ENCODE measurements at places on chromosomes 5 and 9. TPM values are rescaled to one million over a fixed set of nuclear protein-coding genes. Genes with fewer than 3 reads are reported as not detected.

The NR5A1 gene
- not detected for total RNA-seq

The ARSI gene
- total RNA-seq = 1.5 TPM

The GABRA6 gene
- total RNA-seq = not detected

The SPATA31D4 gene
- not detected for total RNA-seq

The SIT1 gene
- 0.82 TPM for total RNA-seq

The NR6A1 gene
- 0.65 TPM for total RNA-seq

The F12 gene
- not detected for total RNA-seq

The BHMT gene
- total RNA-seq = 2.4 TPM

The PCSK1 gene
- 0.57 TPM for total RNA-seq

The CCL27 gene
- not detected for total RNA-seq

The HBEGF gene
- 30.1 TPM for total RNA-seq

The ZBED3 gene
- 117 TPM for total RNA-seq

The IDNK gene
- total RNA-seq = 9.7 TPM

The CHSY3 gene
- total RNA-seq = 5.9 TPM

The KCNV2 gene
- total RNA-seq = not detected

The MEGF10 gene
- total RNA-seq = 0.68 TPM
